ENCODE measurements at places on chromosomes 7 and 10.

- no peak for DNase-seq
These were observed 17.9 kb upstream of the BAIAP2L1 start for GRCh38 chr7:98418636-98419315.

DNA sequence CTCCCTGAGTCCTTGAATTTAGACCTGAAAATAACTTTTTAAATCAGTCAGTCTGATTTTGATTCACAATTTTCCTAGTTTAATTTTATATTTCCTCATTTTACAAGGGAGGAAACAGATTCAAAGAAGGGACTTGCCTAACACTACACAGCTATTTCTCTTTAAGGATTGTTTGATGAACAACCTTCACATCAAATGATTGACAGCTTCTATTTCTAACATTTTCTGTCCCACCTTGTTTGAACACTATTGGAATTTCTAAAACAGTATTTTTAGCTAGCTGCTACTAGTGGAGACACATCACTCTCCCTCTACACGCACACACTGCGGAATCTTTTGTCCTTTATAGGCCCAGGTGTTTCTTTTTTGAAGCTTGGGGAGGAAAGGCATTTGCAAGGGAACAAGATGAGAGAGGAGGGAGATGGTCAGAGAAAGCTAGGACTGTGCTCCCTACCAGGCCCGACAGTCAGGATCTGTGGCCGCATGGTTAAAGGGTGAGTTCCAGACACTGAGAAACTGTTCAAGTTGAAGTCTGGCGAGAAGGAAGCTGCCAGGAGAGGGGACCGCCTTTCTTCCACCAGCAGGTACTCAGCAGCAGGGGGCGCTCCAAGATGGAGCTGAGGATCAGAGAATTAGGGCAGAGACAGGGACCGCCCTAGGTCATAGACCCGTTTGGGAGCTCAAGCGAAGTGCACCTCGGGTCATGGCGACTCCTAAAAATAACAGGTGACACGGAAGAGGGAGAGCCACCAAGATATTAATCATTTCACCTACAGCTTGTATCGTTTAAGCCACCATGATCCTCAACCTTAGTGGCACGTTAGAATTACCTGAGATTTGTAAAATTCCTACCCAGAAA is 49.7 kb downstream of the DNAJC12 start:
- no peak for DNase-seq

DNA sequence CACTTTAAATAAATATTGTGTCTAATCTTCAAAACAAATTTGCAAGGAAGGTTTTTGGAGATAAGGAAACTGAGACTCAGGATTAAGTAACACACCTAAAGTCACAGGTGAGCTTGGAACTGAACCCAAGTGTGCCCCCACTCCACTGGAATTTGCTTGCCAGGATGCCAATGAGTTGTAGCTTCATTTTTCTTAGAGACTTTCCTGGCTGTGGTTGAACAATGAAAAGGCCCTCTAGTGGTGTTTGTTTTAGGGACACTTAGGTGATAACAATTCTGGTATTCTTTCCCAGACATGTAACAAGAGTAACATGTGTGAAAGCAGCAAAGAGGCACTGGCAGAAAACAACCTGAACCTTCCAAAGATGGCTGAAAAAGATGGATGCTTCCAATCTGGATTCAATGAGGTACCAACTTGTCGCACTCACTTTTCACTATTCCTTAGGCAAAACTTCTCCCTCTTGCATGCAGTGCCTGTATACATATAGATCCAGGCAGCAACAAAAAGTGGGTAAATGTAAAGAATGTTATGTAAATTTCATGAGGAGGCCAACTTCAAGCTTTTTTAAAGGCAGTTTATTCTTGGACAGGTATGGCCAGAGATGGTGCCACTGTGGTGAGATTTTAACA is 1.5 kb downstream of the IL6 start:
- DNase-seq = no peak

DNA sequence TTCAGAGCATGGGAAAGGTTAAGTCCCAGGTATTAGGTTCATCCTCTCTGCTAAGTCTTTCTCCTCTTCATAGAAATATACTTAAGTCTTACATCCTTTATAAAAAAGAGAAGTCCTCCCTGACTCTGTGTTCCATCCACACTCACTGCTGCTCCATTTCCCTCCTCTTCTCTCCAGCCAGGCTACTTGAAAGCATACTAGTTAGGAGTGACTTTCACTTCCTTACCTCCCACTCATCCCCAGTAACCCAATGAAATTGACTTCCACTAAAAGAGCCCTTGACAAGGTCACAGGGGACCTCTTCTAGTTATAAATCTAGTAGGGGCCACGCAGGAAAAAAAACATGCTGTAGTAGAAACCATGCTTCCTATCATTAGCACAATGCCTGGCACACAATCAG is 133.1 kb upstream of the AGK start:
- no peak for DNase-seq

DNA sequence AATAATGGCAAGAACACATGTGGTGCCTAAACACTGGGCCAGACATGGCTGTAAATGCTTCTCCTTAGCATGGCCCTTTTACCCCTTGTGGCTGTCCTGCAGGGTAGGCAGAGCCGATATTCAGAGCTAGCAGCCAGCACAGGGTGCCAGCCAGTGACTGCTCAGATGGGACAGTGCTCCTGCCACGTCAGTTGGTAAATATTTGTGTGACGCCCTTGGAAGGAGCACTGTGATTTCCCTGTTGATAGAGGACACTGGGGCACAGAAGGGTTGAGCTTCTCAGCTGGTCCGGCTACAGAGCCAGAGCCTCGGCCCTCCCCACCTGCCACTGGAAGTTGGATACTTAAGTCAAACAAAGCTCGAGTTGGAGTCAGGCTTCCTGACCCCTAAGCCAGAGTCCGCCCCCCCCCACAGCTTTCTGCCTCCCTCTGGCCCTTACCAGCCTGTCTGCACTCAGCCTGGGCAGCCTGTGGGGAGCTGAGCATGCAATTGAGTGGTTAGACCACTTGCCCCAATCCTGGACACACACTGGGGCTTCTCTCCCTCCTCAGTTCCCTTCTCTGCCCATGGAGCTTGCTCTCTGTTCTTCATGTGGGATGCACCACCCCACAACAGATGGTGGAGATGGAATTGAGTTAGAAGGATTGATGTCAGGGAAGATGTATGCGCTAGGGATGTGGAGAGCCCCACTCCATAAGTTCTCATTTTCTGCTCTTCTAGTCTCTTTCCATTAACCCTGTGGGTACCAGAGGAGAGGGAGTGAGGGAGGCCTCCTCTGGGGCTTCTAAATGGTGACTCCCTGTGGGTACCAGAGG is 350.8 kb downstream of the PLXNA4 start:
- no peak for DNase-seq

DNA sequence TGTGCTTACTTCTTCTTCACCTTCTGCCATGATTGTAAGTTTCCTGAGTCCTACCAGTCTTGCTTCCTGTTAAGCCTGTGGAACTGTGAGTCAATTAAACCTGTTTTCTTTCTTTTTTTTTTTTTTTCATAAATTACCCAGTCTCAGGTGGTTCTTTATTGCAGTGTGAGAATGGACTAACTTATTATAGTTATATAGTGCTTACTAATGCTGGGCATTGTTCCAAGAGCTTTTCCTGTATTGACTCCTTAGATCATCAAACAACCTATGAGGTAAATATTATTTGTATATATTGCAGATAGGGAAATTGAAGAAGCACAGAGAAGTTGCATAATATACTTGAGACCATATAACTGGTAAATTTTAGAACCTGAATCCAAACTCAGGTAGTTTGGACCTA is 98.1 kb downstream of the MBL2 start:
- DNase-seq = no peak

- no peak for DNase-seq
These were observed 123.4 kb downstream of the ATE1 start for GRCh38 chr10:121804460-121804859.

DNA sequence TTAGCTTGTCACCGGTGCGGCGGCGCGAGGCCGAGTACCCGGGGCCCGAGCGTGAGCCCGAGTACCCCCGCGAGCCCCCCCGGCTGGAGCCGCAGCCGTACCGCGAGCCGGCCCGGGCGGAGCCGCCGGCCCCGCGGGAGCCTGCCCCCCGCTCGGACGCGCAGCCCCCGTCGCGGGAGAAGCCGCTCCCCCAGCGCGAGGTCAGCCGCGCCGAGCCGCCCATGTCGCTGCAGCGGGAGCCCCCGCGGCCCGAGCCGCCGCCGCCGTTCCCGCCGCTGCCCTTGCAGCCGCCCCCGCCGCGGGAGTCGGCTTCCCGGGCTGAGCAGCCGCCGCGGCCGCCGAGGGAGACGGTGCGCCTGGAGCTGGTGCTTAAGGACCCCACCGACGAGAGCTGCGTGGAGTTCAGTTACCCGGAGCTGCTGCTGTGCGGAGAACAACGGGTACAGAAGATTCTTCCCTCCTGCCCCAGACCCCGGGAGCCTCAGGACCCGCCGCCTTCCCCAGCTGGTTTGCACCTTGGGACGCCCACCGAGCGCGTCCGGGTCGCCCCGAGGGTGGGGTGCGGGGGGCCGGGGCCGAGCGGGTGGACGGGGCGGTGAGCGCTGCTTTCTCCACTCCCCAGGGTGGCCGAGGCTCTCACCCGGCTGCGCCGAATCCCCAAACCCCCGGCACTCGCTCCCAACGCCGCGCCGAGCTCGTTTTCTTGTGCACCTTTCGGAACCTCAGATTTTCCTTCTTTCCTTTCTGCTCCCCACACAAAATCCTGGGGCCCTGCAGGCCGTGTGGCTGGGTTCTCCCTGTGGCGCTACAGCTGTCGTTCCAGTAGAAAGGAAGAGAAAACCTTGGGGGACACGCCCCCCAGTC is 708 bp downstream of the UBN2 start:
- no peak for DNase-seq

GRCh38 chr7:12719981-12720865 is 32.8 kb downstream of the ARL4A start:
- peak; percentile 21 for DNase-seq

GRCh38 chr7:140673063-140673773 is 473 bp downstream of the ADCK2 start:
- DNase-seq = peak; percentile 79

- DNase-seq = peak; percentile 41
These were observed 306.2 kb downstream of the GPR37 start for GRCh38 chr7:124459101-124460055.

- no peak for DNase-seq
These were observed 5.0 kb downstream of the ZYX start for GRCh38 chr7:143385891-143386781.

GRCh38 chr7:150666412-150666811 is 19.1 kb upstream of the GIMAP2 start:
- no peak for DNase-seq

GRCh38 chr10:44874166-44874565 is 37.0 kb upstream of the TMEM72 start:
- DNase-seq = no peak
